ENCODE measurements at places on chromosomes 1 and 21.

DNA sequence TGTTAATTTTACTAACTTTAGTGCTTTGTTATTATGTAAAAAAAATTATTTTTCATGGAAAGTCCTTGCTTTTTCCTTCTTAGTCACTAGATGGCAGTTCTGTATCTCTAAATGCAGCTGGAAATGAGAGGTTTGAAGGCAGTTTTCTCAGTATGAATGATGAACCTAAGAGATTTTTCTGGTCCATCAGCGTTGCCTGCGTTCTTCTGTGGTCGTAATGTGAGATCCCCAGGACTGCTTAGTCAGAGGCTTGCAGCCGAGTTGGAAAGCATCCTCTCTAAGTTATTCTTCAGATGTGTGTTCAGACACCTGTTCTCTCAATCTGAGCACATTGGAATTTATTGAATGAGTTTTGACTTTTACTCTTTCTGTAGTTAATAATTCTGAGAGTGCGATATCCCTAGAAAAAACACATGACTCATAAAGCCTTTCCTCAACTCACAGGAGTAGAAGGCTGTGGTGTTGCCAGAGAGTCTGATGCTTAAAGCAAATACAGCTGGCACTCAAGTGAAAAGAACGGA is 99.3 kb downstream of the FMN2 start:
- no peak for DNase-seq

GRCh38 chr21:44301961-44302406 is 2.1 kb downstream of the PFKL start:
- no peak for DNase-seq

- DNase-seq: no peak
Observed at GRCh38 chr1:29389533-29390041, 153.3 kb downstream of the PTPRU start.

- no peak for DNase-seq
Observed at GRCh38 chr1:209831615-209832014, 3.8 kb downstream of the UTP25 start.

GRCh38 chr1:226937940-226938725 is 2.0 kb upstream of the COQ8A start:
- no peak for DNase-seq

- DNase-seq: no peak
Observed at GRCh38 chr21:25509862-25510261, 97.4 kb downstream of the MRPL39 start.

DNA sequence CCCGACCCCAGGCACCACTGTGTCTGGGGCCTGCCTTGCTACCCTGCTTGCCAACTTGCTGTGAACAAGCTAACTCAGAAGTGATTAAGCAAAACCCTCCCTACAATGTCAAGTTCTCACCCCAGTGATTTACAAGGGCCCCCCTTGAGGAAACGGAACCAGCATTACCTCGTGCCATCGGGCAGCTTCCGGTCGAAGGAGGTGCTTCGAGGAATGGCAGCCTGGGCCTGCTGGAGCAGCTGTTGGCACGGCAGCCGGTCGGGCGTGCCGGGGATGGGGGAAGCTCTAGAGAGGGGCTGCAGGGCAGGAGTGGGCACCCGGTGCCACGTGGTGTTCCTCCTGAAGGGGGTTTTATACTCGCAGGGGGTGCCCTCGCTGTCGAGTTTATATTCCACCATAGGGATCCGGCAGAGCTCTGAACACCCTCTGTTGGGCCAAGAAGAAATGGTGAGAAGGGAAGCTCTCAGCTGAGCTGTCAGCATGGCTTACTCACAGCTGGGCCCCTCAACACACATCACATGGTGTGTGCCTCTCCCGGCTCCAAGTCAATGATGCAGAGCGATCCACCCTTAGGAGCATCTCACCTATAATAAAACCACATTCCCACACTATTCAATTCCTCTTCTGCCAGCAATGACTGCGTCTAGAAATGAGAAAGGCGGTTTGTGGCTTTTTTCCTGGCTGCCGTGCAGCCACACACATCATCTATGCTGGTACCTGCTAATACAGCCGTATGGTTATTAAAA is 184.4 kb downstream of the SIPA1L2 start:
- DNase-seq: no peak

- no peak for DNase-seq
Observed at GRCh38 chr1:175287849-175288248, 95.3 kb upstream of the KIAA0040 start.

GRCh38 chr1:218409946-218410510 is 64.9 kb downstream of the TGFB2 start:
- no peak for DNase-seq

GRCh38 chr1:21702780-21703179 is 33.6 kb upstream of the RAP1GAP start:
- DNase-seq: no peak

DNA sequence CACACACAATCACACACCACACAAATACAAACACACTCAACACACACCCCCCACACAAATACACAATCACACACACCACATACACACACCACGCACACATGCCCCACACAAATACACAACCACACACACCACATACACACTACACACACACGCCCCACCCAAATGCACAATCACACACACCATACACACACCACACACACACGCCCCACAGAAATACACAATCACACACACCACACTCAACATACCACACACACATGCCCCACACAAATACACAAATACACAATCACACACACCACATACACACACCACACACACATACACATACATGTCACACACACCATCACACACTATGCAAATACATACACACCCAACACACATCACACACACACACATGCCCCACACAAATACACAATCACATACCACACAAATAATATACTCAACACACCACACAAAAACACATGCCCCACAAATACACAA is 50.2 kb downstream of the PRDM15 start:
- DNase-seq: no peak

- peak; percentile 43 for DNase-seq
Observed at GRCh38 chr21:42654179-42654912, 925 bp downstream of the PDE9A start.

DNA sequence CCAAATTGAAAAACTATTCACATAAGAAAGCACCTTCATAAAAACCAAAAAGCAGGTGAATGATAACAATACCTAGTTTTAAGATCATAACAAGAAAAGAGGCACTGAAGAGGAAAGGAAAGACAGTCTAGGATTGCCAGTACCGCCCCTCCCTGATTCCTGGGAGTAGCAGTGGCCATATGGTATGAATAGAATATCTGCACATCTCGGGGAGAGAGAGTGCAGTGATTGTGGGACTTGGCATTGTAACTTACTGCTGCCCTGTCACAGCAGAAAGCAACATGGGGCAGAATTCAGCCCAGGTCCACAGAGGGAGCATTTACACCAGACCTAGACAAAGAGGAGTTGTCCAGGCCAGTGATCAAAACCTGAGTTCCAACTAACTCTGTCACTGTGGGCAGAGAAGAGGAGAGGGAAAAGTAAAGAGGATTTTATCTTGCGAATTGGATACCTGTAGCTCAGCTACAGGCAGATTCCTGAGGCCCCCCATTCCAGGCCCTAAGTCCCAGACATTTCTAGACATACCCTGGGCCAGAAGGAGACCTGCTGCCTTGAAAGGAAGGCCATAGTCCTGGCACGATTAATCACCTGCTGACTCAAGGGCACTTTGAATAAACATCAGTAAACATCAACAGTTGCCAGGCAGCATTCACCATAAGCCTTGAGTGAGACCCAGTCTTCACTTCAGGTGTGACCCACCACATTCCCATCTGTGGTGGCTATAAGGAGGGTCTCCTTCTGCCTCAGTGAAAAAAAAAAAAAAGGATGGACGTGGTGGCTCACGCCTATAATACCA is 397.5 kb downstream of the TGFB2 start:
- no peak for DNase-seq

GRCh38 chr1:224262373-224263054 is 67.5 kb downstream of the NVL start:
- DNase-seq: no peak
